Amniotic epithelial cell (primary cell): ENCODE measurements at places on chromosomes 11 and 22.

- DNase-seq, result peak; percentile 78
Observed at GRCh38 chr11:27385245-27385644, 22.2 kb upstream of the CCDC34 start.

DNA sequence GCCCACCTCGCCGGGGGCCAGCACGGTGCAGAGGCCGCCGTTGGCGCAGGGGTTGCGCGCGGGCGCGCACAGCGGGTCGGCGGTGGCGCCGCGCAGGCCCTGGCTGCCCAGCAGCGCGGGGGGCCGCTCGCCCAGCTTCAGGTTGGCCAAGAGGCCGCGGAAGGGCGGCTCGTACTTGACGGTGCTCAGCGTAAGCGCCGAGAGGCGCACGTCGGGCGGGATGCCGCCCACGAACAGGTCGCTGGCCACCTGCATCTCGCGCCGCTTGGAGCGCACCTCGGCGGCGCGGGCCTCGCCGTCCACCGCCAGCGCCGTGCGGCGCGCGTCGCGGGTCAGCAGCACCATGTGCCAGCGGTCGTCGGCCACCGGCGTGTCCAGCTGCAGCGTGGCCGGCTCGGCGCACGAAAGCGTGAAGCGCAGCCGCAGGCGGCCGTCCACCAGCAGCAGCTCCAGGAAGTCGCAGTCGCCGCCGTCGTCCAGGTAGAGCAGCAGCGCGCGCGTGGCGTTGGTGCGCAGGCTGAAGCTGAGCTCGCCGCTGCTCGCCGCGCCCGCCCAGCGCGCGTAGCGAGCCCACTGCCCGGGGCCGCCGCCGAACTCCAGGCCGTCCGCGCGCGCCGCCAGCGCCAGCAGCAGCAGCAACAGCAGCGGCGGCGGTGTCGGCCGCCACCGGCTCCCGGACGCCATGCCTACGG is 9.8 kb downstream of the NRXN2 start:
- peak; percentile 50 for DNase-seq

DNA sequence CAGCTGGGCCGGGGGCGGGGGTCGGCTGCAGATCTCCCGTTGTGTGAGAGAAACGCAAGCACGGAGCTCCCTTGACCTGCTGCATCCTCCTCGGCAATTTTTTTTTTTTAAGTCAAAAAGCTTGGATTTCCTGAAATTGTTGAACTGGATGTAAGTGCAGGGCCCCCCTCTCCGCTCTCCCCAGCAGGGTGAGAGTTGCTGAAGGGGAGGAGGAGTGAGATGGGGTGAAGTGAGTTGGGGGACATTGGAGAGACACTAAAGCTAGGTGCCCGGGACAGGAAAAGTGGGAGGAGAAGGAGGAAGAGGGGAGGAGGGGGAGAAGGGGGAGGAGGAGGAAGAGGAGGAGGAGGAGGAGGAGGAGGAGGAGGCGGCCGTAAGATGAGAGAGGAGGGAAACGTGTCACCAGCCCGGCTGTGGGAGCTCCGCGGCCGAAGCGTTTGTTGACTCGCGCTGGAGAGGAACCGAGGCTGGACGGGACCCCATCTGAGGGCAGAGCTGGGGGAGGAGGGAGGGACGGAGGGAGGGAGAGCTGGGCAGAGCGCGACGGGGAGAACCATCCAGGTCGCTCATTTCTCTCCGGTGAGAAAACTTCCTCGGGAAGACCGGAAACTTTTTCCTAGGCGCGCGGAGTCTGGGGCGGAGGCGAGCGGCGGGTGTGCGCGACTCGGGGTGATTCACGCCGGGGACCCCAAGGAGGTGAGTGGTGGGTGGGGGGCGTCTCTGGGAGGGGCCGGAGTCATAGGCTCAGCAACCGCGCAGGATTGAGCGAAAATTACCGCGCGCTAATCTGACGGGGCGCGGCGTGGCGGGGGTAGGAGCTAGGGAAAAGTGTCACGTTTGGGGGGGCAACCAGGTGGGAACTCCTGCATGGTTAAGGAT is 80.2 kb downstream of the PRR5L start:
- DNase-seq, result peak; percentile 32

- DNase-seq, result no peak
Observed at GRCh38 chr22:30186041-30186440, 60.5 kb downstream of the LIF start.

GRCh38 chr11:84829162-84829561 is 798.0 kb downstream of the DLG2 start:
- no peak for DNase-seq

DNA sequence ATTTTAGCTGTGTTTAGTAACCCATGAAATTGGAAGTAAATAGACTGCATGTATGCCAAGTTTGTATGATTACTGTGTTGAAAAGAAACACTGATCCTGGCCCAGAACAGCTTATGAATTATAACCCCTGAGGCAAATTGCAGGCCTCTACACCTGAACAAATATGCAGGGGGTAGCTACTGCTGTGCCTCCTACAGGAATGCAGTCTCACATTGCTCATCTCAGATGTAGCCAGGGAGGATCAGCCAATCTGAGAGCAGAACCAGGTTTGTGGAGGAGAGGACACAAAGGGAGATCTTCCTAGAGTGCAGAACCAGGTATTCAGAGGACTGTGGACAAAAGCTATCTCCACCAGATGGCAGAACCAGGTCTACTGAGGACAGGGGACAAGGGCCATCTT is 442.2 kb upstream of the DDI1 start:
- DNase-seq, result no peak

GRCh38 chr11:76380159-76380976 is 564 bp downstream of the THAP12 start:
- peak; percentile 4 for DNase-seq
